Ovary (tissue), 10 donors: ENCODE measurements at places on chromosomes 2 and 18. TPM values are rescaled to one million over a fixed set of nuclear protein-coding genes. Genes with fewer than 3 reads are reported as not detected.

Gene POTEJ
- not detected for total RNA-seq

Gene GKN2
- total RNA-seq = not detected

DNA sequence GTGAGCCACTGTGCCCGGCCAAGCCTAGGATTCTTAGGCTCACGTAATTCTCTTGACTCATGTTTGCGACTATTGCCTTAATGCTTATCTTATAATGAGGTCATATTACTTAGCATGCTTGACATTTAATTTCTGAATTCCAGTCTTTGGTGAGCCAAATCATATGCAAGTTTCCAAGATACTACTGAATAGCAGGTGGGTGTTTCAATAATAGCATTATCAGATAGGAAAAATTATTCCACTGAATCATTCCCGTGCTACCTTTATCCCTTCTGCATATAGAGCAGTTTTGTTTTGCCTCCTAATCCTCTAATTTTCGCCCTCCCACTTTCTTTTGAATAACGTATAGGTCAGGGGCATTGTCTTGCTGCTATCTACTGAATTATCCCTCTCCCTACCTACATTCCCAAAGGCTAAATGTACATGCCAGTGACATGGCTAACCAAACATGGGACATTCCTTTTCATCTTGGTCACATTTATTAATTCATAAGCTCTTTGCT is 4.9 kb downstream of the DAW1 start:
- no peak for DNase-seq

GRCh38 chr2:164032995-164033394 is 297.2 kb upstream of the FIGN start:
- DNase-seq = no peak

- DNase-seq = no peak
These were observed 64.0 kb downstream of the MBP start for GRCh38 chr18:77068321-77069312.

Gene FAM237A
- not detected for total RNA-seq

DNA sequence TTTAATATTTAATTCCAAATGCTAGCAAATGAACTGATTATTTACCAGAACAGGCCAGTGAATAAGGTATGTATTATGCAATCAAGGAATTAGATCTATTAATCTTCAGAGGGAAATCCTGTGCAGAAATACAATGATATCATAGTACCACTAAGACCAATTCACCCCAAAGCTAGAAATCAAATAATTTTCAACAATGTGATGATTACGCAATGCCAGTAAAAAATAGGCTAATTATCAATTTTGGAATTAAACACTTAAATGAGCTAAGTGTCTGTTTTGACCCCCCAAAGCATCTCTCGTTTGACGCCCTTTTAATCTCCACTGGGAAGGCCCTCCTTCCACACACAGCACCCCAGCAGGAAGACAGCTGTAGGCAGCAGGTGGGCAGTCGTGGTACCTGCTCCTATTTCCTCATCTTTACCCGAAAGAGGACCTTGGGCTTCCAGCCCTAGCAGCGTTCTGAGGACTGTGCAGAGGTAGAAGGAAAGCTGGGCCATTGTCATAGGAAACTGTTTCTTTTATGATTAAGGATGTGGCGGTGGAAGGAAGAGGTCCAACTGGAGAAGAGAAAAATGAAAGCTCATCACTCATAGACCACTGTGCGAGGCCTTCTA is 84.7 kb downstream of the MBP start:
- no peak for DNase-seq

- DNase-seq = peak; percentile 25
These were observed 58.1 kb downstream of the AGAP1 start for GRCh38 chr2:235551965-235552364.

Gene MZT2A
- 91.2 TPM for total RNA-seq

DNA sequence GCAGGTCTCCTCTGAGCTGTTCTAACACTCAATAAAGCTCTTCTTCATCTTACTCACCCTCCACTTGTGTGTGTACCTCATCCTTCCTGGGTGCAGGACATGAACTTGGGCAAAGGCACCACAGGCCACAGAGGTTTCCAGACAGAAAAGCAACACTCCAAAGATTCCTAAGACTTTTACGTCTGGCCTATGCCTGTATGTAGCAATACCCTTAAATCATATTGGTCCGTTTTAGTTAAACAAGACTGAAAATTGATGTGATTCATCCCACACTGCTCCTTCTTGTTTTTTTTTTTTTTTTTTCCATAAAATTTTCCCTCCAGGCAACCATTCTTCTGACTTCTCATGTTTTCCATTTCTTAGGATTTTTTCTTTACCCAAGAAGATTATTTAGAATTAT is 404.3 kb downstream of the PID1 start:
- DNase-seq = no peak

Gene ABCG5
- total RNA-seq = not detected

- DNase-seq = no peak
These were observed 141.5 kb upstream of the MYCN start for GRCh38 chr2:15798701-15799431.

DNA sequence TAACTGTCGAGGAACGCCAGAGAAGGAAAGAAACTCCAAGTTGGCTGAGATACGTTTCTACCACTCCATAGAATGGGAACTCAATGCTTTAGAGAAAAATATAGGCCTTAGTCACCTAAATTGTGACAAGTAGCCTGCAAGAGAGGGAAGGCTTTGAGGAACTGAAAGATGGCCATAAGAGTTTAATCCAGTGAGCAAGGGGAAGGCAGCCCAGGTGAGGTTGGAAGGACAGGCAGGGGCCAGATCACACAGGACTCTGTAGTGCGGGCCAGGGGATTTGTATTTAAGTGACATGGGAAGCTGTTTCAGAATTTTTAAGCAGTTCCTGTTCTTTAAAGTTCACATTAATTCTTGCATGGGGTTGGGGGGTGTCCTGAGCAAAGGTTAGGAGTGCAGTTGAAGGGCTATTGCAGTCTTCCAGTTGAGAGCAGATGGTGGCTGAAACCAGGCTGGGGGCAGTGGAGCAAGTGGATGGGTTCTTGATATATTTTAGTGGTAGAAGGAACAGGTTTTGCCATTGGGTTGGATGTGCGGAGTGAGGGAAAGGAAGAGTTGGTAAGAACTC is 138.9 kb upstream of the PELI1 start:
- no peak for DNase-seq

Gene GYPC
- 134 TPM for total RNA-seq

Gene SLC4A3
- total RNA-seq = 232 TPM

Gene MDH1
- 74.6 TPM for total RNA-seq

GRCh38 chr2:135845257-135845656 is 8.3 kb upstream of the LCT start:
- no peak for DNase-seq

GRCh38 chr2:196277002-196277401 is 105.6 kb upstream of the STK17B start:
- no peak for DNase-seq

Gene CCDC102B
- 2.5 TPM for total RNA-seq

- no peak for DNase-seq
These were observed 27.3 kb downstream of the LPIN2 start for GRCh38 chr18:2985628-2986027.

DNA sequence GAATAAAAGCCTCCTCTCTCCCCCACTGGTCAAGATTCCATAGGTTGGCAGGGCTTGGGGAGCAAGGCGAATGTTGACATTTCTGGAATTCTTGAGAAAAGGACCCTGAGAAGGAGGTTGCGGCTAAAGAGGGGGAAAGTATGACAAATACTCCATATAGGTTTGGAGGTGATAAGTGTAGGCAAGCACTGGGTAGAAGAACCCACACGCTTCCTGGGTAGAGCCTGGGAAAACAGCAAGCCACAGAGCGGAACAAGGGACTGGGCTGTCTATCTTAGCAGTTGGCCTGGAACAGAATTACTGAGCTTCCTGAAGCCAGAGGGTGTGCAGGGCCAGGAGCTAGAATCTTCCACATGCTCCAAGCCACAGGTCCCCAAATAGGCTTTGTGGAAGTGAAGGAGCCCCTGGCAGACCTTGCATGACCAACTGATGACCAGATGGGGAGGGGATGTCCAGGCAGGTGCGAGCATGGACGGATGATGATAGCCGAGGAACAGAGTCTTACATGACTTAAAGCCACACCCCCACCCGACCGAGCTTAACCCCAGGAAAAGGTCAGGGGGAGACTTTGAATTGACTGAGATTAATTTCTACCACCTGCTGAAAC is 9.9 kb downstream of the PRKAG3 start:
- DNase-seq = no peak

Gene UGT1A6
- total RNA-seq = not detected

GRCh38 chr2:52611759-52612158 is 1155.8 kb upstream of the CHAC2 start:
- DNase-seq = no peak
